ENCODE measurements at places on chromosomes 5 and 9.

DNA sequence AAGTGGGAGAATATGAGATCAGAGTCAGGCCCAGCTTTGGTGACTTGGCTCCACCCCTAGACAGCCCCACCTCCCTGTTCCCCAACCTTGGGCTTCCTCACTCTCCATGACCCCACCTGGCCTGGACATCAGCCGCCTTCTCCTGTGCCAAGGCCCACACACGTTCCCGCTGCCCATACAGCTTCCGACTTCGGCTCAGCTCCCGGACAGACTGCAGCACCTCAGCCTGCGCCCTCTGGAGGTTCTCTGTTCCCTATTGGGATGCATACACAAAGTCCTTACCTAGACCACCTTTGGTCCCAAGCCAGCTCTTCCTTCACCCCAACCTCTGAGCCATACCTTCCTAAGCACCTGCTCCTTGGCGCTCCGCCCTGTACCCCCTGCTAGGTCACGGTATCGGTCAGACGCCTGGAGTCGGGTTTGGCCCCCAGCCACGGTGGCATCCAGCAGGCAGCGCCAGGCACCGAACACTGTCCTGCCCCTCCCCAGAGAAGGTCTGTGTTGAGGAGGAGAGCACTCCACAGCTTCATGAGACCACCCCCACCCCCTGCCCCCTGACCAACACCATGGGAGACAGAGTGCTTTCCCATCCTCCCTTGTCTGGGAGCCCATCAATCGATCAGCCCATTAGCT is 2.0 kb downstream of the FCHSD1 start:
- no peak overlapping the region for H3K4me3 ChIP-seq
- H3K36me3 ChIP-seq: no peaks in the 10 kb centered on the region
- no peak overlapping the region for H3K27ac ChIP-seq
- peaks cover 20% of the 10 kb centered on the region for H3K4me1 ChIP-seq

- no peak for DNase-seq
- no peaks in the 10 kb centered on the region for H3K27me3 ChIP-seq
- H3K27ac ChIP-seq: peak within 1 kb of the TSS; percentile 91
- H3K36me3 ChIP-seq: no peaks in the 10 kb centered on the region
Measured at GRCh38 chr5:177473443-177474001, at the start of gene DBN1. Gene DBN1 (minus strand): TSS chr5:177473634. CDS start chr5:177473521, 113 bp downstream.

- no peak overlapping the region for H3K4me3 ChIP-seq
- H3K36me3 ChIP-seq: no peaks in the 10 kb centered on the region
- peaks cover 54% of the 10 kb centered on the region for H3K4me1 ChIP-seq
- no peaks in the 10 kb centered on the region for H3K27me3 ChIP-seq
- DNase-seq: no peak
- peak overlapping the region; percentile 86 for H3K27ac ChIP-seq
Measured at GRCh38 chr5:172414531-172415361, 39.6 kb downstream of the SH3PXD2B start.

DNA sequence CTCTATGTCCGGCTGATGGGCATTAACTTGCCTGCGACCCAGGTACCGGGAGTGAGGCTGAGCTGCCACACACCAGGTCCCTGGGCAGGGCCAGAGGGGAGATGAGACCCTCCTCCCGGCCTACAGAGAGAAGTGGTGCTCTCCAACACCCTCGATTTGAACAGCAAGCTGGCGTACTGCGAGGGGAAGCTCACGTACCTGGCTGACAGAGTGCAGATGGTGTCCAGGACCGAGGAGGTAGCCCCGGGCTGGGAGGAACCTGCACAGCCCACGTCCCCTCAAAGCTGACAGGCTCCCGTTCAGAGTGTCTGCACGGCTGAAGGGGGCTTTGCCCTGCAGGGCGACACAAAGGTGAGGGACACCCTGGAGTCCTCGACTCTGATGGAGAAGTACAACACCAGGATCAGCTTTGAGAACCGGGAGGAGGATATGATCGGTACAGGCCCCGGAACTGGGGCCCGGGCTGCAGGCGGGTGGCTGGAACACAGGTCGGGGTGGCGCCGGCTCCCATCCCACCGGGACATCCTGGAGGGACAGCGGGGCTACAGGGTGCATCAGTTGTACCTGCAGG is 1.0 kb upstream of the RABL6 start:
- H3K4me1 ChIP-seq: peaks cover 27% of the 10 kb centered on the region
- peak overlapping the region; percentile 95 for H3K27ac ChIP-seq
- no peaks in the 10 kb centered on the region for H3K36me3 ChIP-seq

DNA sequence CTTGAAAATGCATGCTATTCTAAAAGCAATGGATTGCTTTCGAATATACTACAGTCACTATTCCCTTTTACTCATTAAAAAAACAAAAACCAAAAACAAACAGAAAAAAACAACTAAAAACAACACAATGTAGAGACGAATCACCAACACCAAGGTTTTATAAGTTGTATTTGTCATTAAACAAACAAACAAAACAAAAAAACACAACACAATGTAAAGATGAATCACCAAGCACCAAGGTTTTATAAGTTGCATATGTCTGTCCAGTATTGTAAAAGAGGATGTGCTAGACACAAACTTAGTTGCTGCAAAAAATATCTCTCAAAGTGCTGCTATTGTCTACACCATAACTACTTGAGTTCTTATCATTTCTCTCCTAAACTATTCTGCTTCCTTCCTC is 1269.2 kb downstream of the EFNA5 start:
- no peak overlapping the region for H3K4me3 ChIP-seq
- no peaks in the 10 kb centered on the region for H3K27me3 ChIP-seq
- no peak overlapping the region for H3K27ac ChIP-seq
- DNase-seq: no peak
- no peaks in the 10 kb centered on the region for H3K4me1 ChIP-seq

- H3K4me1 ChIP-seq: peaks cover 10% of the 10 kb centered on the region
- no peak overlapping the region for H3K4me3 ChIP-seq
- no peak for DNase-seq
- no peaks in the 10 kb centered on the region for H3K36me3 ChIP-seq
Measured at GRCh38 chr9:114798780-114799427, 6.9 kb downstream of the TNFSF15 start.

DNA sequence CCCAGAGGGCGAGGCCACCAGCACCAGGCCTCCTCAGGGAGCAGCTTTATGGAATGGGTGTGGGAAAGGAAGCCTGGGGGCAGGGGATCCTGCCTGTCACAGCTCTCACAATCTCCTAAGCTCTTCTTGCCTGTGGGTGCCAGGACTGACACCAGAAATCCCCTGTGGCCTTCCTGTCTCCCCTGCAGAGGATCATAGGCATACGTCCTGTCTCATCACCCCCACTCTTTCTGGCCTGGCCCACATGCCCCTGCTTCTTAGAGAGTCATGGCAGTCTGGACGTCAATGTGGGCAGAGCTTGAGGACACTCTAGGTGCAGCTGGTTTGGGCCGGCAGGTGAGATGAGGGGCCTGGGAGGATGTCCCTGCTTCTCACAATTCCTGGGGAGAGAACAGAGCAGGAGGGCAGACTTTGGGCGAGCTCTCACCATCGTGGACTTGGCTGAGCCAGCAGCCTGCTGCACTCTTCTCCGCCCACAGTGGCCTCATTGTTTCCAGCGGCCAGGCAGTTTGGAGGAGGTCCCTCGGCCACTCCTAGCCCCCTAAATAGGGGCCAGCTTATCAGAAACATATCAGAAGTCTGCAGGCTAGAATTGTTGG is 67.3 kb upstream of the ZFR start:
- H3K27ac ChIP-seq: no peak overlapping the region
- no peaks in the 10 kb centered on the region for H3K27me3 ChIP-seq
- no peak overlapping the region for H3K4me3 ChIP-seq
- DNase-seq: no peak

DNA sequence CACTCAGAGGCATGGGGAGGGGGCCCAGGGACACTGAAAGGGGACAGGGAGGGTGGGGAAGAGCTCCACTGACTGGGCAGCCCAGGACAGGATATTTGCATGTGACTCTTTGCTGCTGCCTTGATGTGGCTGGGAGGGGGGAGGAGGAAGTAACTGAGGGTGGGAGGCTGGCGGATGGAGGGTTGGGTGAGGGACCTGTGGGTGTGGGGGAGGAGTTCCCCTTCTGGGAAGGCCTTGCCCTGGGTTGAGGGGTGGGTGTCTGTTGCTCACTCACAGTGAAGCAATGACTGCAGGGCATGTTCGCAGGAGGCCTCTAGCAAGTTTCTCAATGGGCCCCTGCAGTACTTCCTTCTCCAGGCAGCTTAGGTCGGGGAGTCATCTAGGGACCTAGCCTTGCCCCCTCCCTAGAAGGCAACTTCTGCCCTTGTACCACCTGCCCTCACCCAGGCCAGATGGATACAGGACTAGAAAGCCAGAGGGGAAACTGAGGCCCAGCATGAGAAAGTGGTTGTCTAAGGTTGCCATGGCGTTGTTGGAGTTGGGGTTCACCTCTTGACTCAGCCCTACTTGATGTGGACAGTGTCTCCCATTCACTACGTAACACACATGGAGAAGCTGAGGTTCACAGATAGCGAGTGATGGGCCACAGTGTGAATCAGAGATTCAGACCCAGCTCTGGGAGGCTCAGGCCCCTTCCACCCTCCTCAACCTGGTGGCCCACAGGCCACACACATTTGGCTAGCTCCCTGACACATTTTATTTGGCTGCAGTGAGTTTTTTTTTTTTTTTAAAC is 3.0 kb downstream of the GRK6 start:
- peak; percentile 47 for DNase-seq
- H3K36me3 ChIP-seq: peaks cover 38% of the 10 kb centered on the region
- peaks cover 63% of the 10 kb centered on the region for H3K4me1 ChIP-seq
- H3K27ac ChIP-seq: peak overlapping the region; percentile 94

GRCh38 chr9:133113163-133113948 is 7.7 kb downstream of the RALGDS start:
- peak overlapping the region; percentile 30 for H3K4me3 ChIP-seq
- no peaks in the 10 kb centered on the region for H3K27me3 ChIP-seq
- no peak for DNase-seq
- H3K36me3 ChIP-seq: peaks cover 23% of the 10 kb centered on the region
- peak overlapping the region; percentile 94 for H3K27ac ChIP-seq
- peaks cover 62% of the 10 kb centered on the region for H3K4me1 ChIP-seq

DNA sequence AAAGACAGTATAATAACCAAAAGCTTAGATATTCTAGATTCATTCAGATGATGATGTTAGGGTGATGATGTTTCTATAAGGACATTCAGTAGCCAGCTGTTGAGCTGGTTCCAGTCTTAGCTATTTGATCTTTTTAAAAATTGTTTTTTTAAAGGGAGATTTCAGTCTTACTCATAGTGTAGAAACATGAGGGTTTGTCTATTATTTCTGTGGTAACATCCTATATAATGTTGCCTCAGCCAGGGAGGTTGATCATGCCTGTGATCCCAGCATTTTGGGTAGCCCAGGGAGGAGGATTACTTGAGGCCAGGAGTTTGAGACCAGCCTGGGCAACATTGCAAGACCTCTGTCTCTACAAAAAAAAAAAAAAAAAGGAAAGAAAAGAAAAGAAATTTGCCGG is 167.8 kb downstream of the DOCK2 start:
- no peaks in the 10 kb centered on the region for H3K36me3 ChIP-seq
- DNase-seq: no peak
- H3K4me1 ChIP-seq: no peaks in the 10 kb centered on the region
- H3K4me3 ChIP-seq: no peak overlapping the region

- DNase-seq: no peak
- H3K4me3 ChIP-seq: no peak overlapping the region
- peaks cover 4% of the 10 kb centered on the region for H3K4me1 ChIP-seq
- no peaks in the 10 kb centered on the region for H3K36me3 ChIP-seq
Measured at GRCh38 chr5:1917830-1918487, 35.2 kb upstream of the IRX4 start.

GRCh38 chr5:135551593-135552447 is 16.1 kb upstream of the NEUROG1 start:
- no peaks in the 10 kb centered on the region for H3K4me1 ChIP-seq
- no peaks in the 10 kb centered on the region for H3K36me3 ChIP-seq
- DNase-seq: no peak
- H3K4me3 ChIP-seq: no peak overlapping the region
- no peak overlapping the region for H3K27ac ChIP-seq

DNA sequence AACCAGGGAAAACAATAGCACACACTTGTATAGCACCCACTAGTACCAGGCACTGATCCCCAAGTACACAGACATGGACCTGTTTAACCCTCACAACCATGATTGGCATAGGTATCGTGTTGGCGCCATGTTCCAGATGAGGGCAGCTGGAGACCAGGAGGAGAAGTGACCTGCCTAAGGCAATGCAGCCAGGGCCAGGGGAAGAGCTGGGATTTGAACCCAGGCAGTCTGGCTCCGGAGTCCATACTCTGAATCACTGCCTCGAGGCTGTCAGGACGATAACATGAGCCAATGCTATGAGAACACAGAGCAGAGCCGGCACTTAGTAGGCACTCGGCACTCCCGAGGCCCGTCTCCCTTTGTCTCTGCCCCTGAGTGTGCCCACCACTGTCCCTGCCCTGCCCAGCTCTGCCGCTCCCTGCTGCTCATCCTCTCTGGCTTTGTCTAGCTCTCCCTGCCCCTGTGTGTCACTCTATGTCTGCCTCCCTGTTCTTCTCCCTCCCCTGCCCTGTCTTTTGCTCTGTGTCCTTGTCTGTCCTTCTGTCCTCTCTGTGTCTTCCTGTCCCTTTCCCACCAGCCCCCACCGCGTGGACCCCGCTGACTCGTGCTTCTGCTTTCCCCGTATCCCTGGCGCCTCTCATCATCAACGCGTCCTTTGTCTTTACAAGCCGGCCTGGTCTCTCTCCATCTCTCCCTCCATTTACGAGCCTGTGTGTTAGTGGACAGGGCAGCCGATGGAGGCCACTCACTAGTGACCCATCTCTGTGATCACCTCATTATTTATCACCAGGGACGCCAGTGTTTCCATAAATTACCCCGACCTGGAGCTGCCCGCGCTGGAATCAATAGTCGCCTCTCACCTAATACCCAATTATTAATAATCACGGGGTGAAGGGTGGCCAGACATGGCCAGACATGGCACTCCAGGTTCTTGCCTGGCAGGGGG is 99.4 kb upstream of the MVB12B start:
- no peak overlapping the region for H3K27ac ChIP-seq
- peaks cover 5% of the 10 kb centered on the region for H3K4me1 ChIP-seq
- no peak overlapping the region for H3K4me3 ChIP-seq
- DNase-seq: no peak

- H3K27me3 ChIP-seq: no peaks in the 10 kb centered on the region
- no peak overlapping the region for H3K27ac ChIP-seq
- no peaks in the 10 kb centered on the region for H3K36me3 ChIP-seq
- no peak for DNase-seq
Measured at GRCh38 chr5:97666783-97667182, 483.7 kb upstream of the RIOK2 start.

- H3K4me1 ChIP-seq: no peaks in the 10 kb centered on the region
- no peaks in the 10 kb centered on the region for H3K36me3 ChIP-seq
- no peak overlapping the region for H3K4me3 ChIP-seq
- H3K27ac ChIP-seq: no peak overlapping the region
- no peaks in the 10 kb centered on the region for H3K27me3 ChIP-seq
Measured at GRCh38 chr5:133761632-133762031, 149.3 kb upstream of the FSTL4 start.

Measured in esophagus squamous epithelium (tissue), 5 donors.